ENCODE measurements at places on chromosomes 11 and 22.

GRCh38 chr11:69174841-69175240 lies 19.1 kb downstream of the SMIM38 start:
- no peak for DNase-seq

DNA sequence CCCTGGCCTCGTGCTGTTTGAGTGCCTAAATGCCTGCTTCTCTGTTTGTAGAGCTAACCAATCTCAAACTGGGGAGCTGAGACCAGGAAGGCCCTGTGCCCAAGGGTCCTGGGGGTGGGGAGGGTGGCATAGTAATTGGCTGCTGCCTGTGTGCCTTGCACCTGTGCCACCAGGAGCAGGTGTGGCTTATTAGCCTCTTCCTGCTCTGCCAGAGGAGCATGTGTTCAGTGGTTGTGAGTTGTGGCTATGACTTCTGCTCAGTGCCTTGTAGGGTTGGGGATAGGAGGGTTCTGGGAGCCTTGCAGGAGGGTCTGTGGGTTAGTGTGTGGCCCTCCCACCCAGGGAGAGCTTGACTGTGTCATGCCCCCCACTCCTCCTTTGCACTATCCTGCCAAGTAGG lies 109.2 kb downstream of the ZBTB16 start:
- no peak for DNase-seq

DNA sequence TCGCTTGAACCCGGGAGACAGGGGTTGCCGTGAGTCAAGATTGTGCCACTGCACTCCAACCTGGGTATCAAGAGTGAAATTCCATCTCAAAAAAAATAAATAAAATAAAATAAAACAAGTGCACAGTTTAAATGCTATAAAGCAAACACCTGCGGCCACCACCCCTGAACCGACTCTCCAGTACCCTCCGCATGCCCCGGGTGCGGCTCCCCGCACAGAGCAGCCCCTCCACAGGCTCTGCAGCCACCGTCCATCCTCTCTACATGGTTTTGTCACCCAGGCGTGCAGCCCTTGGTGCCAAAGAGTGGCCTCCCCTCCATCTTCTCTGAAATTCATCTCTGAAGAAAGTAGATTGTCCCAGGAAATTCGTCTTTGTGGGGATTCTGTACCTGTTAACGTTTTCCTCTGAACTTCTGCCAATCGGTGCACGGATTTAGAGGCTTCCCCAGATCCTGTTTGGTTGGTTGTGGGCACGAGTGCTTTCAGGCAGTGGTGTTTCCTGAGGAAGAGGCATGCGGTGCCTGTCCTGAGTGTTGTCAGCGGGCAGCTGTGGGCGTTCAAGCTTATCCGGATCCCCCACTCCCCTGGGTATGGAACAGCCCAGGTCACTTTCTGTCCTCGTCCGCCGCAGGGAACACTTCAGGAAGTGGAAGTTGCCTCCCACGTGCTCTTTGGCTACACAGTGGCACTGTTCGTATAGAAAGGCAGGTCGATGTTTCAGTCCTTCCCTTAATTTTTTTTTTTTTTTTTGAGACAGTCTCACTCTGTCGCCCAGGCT lies 4.1 kb downstream of the MIOX start:
- no peak for DNase-seq

DNA sequence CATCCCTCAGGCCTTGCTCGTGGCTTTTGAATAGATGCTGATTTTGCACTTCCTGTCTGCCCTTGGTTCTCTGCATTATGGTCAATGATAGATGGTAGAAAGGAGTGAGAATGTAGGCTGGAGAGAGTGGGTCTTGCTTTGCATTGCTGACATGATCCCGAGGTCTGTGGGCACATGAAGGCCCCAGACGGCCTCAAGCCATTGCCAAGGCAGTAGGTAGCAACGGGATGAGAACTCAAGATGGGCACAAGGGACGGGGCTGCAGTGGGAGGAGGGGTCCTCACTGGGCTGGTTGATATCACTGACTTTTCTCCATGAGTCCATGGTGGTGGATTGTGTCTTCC lies 54.0 kb downstream of the GAB4 start:
- no peak for DNase-seq

DNA sequence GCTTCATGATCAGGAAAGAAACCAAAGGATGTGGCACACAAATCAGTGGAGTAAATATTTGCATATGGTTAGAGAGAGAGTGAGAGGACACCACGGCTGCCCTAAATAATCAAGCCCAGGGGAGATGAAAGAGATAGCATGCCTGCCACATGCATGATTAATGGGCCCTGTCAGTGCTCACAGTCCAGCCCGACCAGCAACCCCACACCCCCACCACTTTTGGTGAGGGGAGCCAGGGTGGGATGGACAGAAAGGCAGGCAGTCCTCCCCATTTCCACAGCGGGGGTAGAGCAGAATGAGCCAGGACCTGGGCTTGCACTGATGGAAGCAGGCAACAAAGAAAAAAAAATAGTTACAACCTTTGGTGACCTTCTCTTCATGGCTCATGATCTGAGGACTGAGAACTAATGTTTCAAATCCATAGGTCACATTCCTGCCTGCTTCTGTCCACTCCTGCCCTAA lies 545.0 kb downstream of the ETS1 start:
- no peak for DNase-seq

All from NCI-H2081 treated with DMSO at 0.1 percent for 48 hours (cell line).